ENCODE measurements at places on chromosomes 3 and 15. TPM values are rescaled to one million over a fixed set of nuclear protein-coding genes. Genes with fewer than 3 reads are reported as not detected.

KIF7 gene
- 11.2 TPM for total RNA-seq

LRRC31 gene
- total RNA-seq: 0.78 TPM

CASR gene
- total RNA-seq: 0.08 TPM

CADPS gene
- 1.1 TPM for total RNA-seq

SLC24A5 gene
- total RNA-seq: not detected

SEC61A1 gene
- total RNA-seq: 217 TPM

ADGRG7 gene
- total RNA-seq: 0.78 TPM

LRRC34 gene
- total RNA-seq: 4.5 TPM

PIERCE2 gene
- total RNA-seq: 3.0 TPM

MFAP1 gene
- total RNA-seq: 20.3 TPM

LRTM1 gene
- not detected for total RNA-seq

GPR27 gene
- total RNA-seq: 16.3 TPM

CFAP91 gene
- total RNA-seq: 5.8 TPM

CEMIP gene
- 0.23 TPM for total RNA-seq

PIGX gene
- 13.4 TPM for total RNA-seq

ONECUT1 gene
- total RNA-seq: not detected

SLC22A14 gene
- not detected for total RNA-seq

LSG1 gene
- total RNA-seq: 64.5 TPM

STAG1 gene
- total RNA-seq: 49.7 TPM

ERICH6 gene
- 0.36 TPM for total RNA-seq

CCK gene
- total RNA-seq: not detected

P2RY1 gene
- 9.2 TPM for total RNA-seq

Data from ureter (tissue), 1 donor.